Hypothalamus (tissue), 51 donors: ENCODE measurements at places on chromosomes 5 and 9.

DNA sequence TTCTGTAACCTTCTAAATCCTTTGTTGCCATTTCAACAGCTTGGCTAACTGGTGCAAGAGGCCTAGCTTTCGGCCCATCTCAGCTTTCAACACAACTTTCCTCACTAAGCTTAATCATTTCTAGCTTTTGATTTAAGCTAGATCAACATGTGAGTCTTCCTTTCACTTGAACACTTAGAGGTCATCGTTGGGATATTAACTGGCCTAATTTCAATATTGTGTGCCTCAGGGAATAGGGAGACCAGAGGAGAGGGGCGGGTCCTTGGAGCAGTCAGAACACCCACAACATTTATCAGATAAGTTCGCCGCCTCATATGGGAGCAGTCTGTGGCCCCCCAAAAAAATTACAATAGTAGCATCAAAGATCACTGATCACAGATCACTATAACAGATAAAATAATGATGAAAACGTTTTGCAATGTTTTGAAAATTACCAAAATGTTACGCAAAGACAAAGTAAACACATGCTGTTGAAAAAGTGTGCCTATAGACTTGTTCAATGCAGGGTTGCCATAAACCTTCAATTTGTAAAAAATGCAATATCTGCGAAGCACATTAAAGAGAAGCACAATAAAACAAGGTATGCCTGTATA is 66.8 kb upstream of the PCSK1 start:
- DNase-seq: no peak

GRCh38 chr9:105328872-105329718 is 84.6 kb downstream of the SLC44A1 start:
- no peak for DNase-seq

DNA sequence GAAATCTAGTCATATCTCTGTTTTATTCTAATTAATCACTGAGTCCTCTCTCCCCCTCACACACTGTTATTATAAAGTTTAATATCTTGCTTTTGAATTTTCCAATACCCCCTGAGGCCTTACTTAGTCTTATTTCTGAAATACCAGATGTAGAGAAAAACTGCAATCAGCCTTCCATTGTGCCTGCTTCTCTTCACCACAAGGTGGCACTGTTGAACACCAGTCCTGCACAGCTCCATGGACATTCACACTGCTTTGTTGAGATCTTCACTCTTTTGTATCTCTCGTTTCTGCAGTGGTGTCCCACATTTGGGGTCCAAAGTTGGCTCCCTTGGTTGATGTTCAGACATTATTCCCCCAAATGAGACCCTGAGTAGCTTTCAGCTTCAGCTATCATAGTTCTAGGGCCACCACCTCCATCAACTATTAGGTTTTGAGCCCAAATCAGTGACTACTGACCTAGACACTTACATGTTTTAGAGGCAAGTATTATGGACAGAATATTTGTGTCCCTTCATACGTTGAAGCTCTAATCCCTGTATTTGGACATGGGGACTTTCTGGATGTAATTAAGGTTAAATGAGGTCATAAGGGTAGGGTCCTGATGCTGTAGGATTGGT is 24.3 kb downstream of the BOD1 start:
- no peak for DNase-seq

- no peak for DNase-seq
These were observed 14.3 kb downstream of the GRIA1 start for GRCh38 chr5:153504726-153505125.

GRCh38 chr5:72180925-72181324 is 73.7 kb downstream of the MAP1B start:
- DNase-seq: no peak

DNA sequence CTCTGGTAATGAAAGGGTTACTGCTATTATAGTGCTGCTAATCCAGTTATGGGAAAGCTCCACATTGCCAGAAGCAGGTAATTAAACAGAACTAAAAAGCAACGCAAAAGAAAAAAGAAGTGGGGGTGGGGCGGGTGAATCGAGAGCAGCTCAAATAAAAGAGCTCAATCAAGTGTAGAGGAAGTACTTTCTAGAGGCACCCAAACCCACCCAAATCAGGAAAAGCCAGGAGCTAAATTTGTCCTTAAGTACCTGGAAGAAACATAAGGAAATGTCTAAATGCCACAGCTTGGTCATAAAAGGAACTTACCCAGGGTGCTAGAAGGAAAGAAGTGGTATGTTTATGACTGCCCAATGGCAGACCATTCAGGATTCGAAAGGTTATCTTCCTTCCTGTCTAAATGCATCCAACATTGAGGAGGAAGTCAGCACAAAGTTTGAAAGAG is 2.4 kb upstream of the RNF145 start:
- DNase-seq: no peak

DNA sequence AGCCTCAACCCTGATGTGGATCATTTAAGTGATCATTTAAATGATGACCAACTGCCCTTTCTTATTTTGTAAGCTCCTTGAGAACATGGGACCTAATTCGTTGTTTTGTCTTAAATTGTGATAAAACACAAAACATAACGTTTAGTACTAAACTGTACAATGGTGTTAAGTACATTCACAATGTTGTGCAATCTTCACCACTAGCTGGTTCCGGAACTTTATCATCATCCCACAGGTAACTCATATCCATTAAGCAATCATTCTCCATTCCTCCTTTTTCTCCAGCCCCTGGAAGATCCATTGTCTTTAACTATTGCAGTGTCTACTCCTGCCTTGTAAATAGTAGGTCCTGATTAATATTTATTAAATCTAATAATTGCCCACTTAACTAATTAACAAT is 460.5 kb upstream of the BRINP1 start:
- no peak for DNase-seq

- DNase-seq: no peak
These were observed 110.0 kb downstream of the STK32A start for GRCh38 chr5:147344861-147345260.

DNA sequence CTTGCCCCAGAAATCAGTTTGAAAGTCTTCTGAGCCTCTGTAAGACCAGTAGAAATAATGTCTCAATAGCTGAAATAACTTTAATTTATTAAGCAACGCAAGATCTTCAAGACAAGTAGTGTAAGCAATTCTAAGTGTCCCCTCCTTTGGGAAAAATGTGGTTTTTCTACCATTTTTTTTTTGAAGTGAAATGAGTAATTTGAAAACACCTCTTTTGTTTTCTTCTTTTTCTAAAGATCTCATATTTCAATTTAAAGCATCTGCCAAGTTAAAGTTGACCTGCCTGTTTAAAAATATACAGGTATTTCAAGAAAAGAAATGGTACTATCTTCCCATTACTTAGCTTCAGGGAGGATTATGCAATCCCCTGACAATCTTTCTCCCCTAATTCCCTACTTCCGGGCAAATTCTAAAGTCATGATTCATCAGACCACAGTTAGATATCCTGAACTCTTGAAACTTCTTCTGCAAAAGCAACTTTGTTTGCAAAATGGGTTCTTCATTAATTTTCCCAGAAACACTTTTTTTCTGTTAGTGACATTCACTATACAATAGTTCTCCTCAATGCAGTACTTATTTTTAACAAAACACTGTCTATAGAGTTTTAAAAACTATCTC is 7.8 kb upstream of the ANXA1 start:
- no peak for DNase-seq

DNA sequence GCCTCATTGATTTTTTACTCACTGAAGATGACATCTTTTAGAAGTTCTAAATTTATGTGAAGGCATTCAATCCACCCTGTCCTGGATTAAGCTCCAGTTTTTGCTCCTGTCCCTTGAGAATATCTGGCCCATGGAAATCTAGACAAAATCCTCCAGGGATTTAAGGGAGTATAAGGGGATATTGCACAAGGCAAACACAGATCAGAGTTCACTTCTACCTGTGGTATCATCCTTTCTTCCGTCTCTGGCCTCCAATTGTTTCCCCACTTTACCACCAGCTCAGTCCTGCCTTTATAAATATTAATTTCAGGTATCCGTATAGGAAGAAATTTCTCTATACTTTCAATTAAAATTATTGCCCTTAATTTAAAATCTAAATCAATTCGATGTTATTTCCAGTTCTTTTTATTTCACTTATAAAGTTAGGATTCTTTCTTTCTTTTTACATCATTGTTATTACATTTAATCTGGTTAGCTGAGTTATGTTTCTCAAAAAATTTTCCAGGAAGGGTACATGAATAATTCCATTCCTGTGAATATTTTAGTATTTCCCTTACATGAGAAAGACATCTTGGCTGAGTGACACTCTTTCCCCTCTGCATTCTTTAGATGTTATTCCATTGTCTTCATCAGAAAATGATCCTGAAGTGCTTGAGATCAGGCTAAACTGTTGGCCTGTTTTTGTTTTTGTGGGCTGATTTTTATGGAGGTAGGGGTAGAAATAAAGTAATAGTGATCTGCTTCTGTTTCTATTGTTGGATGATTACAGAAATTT is 194.3 kb upstream of the MAP3K1 start:
- DNase-seq: no peak

GRCh38 chr9:91522481-91522880 is 98.8 kb upstream of the NFIL3 start:
- DNase-seq: no peak

DNA sequence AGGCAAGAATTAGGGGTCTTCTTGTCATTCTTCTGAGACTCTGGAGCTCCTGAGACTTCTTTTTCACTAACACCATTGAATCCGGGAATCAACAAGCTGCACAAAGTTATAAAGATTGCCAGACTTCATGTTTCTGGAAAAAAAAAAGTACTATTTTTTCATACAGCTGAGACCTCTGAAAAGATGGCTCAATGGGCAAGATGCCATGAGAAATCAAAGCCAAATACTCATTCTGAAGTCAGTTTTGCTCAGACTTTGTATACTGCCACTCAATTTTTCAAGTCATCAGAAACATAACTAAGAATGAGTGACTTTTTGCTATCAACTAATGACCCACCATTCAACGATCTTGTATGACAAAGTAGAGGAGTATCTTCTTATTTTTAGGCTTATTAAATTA is 512.0 kb downstream of the RAB3C start:
- DNase-seq: no peak

DNA sequence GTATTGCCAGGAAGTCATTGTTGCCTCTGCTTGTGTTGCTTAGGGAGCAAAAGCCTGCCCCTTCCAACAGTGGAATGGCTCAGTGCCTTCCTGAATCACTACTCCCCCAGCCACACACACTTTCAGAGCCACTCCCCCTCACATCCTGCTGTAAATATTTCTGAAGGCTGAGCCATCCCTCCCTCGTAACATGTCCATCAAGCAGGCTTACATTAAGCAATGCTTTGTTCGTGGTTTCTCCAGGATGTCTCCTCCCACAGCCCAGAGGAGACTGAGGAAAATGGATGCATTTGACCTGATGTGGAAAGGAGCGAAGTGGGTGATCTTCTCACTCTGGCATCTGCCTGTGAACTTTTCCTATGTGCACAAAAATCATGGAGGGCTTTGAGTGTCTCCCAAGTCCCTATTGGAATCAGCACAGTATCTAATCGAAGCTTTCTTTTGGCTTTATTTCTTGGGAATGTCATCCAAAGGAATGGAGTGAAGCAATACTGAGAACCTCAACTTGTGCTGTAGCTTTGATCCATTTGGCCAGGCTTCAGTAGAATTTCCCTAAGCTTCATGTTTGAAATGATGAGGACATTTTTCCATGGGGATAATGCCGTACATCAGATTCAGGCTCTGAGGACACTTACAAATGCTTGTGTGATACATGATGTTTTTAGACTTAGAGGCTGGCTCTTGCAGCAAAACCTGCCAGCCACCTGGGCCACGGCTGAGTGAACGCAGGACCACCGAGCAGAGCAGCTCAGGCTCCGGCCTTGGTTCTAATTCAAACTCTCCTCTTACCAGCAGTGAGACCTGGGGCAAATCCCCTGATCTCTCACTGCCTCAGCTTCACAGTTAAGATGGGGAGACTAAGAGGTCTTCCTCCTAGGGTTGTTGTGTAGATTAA is 389.1 kb downstream of the ENC1 start:
- no peak for DNase-seq

- peak; percentile 17 for DNase-seq
These were observed 7.0 kb upstream of the AK1 start for GRCh38 chr9:127884427-127884911.

- no peak for DNase-seq
These were observed 254.9 kb downstream of the PLK2 start for GRCh38 chr5:58204966-58205365.

DNA sequence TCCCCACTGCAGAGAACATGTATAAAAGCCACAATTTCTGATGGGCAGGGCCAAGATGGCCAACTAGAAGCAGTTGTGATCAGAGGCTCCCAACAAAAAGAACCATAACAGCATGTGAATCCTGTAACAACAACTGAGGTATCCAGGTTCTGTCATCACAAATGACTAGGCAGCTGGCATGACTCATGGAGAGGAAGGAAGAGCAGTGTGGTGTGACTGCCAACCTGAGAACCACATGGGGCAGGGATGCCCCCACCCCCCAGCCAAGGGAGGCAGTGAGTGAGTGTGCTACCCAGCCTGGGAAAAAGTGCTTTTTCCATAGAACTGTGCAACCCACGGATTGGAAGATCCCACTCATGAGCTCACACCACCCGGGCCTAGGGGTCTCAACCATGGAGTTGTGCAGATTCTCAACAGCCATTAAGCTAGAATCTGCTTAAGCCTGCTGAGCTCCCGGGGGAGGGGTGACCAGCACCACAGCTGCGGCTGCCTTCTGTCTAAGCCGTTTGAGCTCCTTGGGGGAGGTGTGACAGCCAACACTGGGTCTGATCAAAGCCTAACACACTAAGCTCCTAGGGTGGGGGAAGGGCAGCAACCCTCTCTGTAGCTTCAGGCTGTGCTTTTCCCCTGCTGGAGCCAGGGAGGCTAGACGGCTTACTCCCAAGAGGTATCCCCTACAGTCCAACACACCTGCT is 80.1 kb upstream of the DMAC1 start:
- DNase-seq: no peak
